ENCODE measurements at places on chromosomes 13 and 19.

DNA sequence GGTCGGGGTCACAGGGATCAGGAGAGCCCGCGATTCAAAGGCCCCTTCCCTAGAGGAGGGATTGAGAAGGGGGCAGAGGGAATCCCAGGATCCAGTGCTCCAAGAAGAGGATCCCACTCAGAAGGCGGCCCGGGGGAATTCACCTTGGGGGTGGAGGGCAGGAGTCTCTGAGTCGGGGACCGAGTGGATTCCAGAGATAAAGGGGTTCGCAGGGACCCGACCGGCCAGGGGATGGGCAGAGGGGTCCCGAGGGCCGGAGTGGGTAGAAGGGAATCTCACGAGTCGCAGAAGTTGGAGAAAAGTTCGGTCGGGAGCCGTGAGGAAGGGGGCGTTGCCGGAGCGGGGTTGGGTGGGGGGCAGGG is 261 bp downstream of the PRKD2 start:
- DNase-seq, result no peak

DNA sequence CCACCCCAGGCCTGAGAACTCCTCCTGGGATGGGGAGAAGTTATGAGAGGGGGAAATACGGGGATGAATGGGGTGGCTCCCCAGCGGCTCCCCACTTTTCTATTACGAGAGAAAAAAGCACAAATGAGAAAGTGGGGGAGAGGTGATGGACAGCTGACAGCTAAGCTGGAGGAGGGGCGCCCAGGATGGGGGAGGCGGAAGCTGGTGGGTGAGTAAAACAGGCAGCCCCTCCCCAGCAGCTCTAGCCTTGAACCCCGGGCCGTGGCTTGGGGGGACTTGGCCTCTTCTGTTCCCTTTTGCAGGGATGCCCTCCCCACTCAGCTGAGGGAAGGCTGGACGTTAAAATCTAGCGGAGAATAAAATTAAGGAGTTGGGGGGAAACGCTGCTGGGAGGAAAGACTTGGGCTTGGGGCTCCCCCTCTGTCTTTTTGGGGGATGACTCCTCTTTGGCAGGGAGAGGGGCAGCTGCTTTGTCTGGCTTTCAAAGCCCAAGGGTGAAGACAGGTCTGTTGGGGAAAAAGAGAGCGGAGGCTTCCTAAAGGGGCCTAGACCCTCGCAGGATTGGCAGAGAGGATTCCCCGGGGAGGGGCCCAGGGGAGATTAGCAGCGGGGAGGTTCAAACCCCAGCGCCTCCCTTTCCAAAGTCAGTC is 1.4 kb upstream of the SAMD1 start:
- peak; percentile 44 for DNase-seq

- DNase-seq, result no peak
Measured at GRCh38 chr19:38685666-38686529, 38.4 kb downstream of the ACTN4 start.

DNA sequence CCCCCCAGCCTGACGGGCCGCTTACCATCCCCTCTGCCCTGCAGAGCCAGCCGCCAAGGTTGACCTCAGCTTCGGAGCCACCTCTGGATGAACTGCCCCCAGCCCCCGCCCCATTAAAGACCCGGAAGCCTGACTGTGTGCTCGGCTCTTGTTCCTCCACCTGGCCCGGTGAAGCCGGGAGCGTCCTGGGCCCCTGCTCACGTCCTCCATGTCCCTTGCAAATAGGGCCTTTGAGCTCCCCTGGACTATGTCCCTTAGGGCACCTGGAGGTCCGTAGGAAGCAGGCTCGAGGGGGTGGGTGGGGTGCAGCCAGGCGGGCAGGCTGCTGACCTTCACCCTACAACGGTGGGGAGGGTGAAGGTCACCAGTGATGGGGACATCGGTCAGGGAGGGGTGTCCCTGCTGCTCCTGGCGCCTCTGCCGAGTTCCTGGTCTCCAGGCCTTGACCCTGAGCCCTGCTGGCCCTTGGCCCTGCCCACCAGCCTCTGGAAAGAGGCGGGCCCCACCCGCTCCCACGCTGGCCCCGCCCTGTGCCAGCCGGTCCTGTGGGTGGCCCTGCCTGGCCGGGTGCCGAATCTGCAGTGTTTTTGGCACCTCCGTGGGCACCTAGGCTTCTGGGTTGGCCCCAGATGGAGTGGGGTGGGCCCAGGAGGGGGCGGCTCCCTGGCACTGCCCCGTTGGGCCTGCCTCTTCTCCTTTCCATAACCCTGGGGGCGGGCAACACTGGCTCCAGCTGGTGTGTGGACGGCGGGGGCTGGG is 3.3 kb downstream of the ATP5F1D start:
- no peak for DNase-seq

DNA sequence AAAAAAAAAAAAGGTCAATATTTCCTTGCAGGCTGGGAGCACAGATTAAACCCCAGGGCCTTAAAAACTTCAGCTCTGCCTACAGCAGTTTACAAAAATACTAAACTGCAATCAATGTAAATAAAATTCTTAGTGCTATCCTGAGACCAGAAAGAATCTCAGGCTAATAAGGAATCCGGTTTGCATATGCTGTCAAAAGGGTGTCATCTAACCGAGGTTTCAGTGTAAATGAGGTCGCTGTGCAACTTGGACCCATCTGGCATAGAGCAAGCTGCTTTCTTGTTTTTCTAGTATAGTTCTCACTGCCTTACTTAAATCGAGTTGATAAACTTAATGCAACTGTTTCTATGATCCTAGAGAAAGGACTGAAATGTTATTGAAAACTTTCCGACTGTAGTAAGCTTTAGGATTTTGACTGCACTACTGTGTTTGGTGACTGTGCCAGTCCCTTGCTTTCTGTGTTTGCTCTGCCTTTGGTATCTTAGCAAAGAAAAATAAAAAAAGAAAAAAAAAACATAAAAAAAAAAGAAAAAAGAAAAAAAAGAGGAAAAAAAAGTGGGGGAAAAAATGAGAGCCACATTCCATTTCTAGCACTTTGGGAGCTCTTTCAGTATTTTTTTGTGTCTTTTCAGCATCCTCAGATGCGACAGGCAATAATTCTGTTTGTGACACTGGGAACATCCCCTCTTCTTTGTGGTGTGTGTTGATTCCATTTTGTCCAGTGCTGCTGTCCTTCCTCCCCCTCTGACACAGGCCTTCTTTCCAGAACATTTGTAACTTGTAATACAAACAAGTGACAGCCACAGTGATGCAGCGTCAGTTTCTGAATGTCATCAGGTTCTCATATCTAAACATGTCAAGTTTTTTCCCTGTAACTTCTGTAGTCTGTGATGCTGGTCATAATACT is 340.5 kb downstream of the ZNF536 start:
- no peak for DNase-seq

DNA sequence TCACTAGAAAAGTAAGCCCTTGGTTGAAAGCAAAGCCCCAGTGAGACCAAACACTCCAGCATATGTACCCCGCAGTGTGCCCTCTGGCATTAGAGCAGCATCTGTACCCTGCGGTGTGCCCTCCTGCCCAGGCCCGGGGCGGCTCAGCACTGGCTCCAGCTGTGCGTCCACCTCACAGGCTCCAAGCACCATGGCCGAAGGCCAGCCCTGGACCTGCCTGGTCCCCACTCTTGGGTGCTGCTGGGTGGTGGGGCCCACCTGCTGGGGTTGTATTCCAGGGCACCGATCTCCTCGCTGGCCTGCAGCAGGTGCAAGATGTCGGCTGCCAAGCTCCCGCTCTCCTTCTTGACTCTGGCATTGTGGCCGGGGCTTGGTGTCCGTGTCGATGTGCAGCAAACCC is 230.2 kb downstream of the TUBA3C start:
- no peak for DNase-seq

GRCh38 chr13:99228737-99229691 is 28.4 kb downstream of the UBAC2 start:
- no peak for DNase-seq

DNA sequence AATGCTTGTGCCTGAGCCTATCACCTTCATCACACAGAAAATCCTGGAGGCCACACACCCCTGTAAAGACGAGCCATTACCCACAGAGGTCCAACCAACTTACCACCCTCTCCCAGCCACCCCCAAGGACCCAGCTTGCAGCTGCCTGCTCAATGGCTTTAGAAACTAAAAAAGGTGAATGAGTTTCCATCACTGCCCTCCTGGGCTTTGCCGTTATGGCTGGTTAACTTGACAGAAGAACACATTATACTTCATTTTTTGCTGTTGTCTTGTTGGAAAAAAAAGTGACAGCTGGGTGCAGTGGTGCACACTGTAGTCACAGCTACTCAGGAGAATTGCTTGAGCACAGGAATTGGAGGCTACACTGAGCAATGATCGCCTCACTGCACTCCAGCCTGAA is 17.4 kb upstream of the FEM1A start:
- DNase-seq, result no peak

DNA sequence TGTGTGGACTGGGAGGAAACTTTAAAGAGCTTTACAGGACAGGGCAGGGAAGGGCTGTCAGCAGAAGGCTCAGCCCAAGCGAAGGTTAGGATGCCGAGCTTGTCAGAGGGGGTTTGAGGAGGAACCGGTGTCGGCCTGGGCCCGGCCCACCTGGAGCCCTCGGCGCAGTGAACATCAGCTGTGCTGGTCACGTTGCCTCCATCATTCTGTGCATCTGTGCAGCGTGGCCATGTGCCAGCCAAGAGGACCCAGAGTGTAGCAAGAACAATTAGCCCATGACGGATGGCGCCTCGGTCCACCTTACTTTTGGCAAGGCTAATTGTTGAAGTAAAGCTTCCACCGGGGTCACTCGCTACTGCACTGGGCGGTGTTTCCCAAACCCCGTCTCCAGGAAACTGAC is 161.4 kb downstream of the PTPRS start:
- no peak for DNase-seq

GRCh38 chr19:15464394-15465385 is at the start of gene RASAL3:
Gene RASAL3, minus strand, starts transcription at chr19:15464544. Its CDS starts 186 bp downstream, at chr19:15464358.
- no peak for DNase-seq

DNA sequence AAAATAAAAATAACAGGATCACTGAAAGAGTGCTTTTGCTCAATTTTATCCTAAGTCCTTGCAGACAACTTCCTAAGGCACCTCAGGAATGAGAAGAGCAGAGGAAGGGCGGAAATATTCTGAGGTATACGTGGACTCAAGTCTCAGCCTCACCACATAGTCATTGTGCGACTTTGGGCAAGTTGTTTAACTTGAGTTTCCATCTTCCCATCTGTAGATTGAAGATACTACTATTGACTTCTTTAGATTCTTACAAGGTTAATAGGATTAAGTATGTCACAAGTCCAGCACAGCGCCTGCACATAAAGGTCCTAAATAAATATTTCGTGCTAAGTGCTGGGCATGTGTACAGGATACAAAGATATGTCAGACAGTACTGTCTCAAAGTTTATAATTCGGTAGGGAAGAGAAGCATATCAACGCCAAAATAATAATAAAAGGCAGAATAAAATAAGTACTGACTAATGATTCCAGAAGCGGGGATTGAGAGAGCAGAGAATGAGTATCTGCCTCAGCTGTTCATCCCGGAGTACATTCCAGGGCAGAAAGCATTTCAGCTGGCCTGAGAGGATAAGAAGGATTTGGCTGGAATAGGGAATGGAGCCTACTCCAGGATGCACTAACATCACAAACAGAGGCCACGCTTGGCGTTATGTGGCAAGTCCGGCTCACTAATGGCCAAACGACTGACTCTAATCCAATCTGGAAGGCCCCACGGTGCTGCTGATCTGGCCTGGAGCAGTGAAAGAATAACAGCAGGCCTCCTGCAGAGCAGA is 139.7 kb downstream of the FLT1 start:
- DNase-seq, result no peak

DNA sequence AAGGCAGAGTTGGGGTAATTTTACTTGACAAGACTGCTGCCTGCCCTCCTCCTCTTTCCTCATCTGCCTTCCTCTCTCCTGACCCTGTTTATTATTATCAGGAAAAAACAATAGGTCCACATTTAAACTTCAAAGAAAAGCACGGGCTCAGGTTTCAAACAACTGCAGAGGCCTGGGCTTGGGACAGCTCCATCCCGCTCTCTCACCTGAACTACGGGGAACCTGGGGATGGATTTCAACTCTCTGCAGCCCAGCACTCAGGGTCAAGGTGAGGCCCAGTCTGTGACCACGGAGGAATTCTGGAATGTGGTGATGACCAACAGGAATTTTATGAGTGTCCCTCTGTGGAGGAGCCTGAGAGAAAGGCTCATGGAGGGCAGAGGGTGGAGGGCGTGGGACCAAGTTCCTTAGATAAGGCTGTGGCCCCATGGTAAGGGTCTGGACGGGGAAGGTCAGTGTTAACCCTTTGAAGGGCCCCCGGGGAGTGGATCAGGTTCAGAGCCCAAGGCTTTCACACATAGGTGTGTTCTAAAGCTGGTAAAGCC is 220.8 kb upstream of the MAB21L1 start:
- DNase-seq, result no peak

- DNase-seq, result peak; percentile 99
Measured at GRCh38 chr19:45499196-45500180, 1.2 kb downstream of the PPM1N start.

DNA sequence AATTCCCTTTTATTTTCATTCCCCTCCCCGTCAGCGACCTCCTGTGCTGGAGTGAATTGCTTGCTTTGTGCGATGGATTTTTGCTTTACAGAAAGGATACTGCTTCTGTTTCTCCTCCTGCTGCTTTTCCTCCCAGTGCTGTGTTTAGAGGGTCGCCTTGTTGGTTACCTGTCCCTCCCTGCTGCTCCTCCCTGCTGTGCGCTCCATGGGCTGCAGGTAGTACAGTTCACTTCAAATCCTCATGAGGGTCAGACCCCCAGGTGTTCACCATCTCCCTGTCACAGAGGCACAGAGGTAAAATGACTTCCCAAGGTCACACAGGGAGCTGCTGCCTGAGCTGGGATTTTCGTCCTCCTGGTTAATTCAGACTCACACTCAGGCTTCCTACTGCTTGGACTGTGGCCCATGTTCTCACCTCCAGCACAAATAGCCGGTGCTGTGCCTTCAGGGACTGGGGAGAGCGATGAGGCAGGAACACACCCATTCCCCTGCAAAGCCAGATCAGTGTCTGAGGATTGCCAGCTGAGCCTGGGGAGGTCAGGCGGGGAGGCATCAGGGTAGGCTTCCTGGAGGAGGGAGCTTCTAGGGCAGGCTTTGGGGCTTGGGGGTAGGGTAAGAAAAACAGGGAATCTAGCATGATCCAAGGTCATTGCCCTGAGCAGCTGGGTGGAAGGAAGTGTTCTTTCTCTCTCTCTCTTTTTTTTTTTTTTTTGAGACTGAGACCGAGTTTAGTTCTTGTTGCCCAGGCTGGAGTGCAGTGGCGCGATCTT is 14.4 kb downstream of the BICRA start:
- DNase-seq, result no peak

DNA sequence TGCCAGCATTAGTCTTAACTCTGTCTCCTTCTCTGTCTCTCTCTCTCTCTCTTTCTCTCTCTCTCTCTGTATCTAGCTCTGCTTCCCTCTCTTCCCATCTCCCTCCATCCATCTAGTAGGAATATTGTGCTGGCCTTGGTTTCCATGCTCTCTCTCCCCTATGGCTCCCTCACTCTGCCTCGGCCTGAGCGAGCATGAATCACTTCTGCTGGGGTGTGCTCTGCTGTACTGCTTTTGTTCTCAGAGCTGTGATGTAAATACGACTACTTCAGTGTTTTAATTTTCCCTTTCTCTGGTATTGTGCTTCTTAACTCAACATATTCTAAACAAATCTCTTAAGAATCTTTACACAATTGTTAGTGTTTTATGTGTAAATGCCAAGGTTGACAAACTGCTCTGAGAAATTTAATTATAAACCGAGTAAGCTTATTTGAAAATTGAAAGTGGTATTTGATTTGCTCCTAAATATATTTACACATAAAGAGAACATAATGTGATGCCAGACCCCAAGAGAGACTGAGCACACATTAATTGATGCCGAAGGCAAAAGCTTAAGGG is 211.5 kb upstream of the KL start:
- DNase-seq, result no peak

- no peak for DNase-seq
Measured at GRCh38 chr13:111953546-111954178, 113.3 kb upstream of the SOX1 start.
